Activated CD4-positive, alpha-beta T cell treated with anti-CD3 and anti-CD28 coated beads for 4 hours (primary cell): ENCODE measurements at places on chromosomes 5 and 9.

DNA sequence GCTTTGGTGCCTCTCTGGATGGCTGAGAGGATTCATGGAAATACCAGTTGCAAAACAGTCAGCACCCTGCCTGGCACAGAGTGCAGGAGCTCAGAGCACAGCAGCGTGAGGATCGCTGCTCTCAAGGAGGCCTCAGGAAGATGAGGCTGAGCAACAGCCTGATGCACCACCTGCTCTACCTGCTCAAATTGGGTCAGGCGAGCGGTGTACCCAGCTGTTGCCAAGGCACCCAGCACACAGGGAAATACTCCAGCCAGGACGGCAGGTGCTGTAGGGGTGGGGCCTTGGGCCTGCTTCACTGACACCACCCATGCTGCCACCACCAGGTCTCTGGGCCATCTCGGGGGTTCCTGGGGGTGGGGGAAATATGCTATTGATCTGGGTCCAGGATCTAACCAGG lies 4.3 kb downstream of the EEIG1 start:
- no peak for DNase-seq

DNA sequence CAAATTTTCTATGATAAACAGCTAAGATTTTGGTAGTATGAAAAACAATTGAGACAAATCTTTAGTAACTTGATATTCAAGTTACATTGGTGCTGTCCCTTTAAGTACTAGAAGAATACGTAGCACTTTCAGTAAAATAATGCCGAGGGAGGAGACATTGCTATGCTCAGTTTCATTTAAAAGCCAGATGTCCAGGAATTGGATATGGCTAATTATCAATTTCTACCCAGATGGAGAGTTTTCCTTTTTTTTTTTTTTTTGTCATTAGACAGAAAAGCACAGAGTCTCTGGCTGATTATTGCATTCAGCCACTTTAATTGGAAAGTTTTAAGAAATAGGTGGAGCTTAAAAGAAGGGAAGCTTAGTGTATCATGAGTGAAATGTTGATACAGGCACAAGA lies 40.4 kb upstream of the APC start:
- no peak for DNase-seq

GRCh38 chr9:16272776-16273175 lies 597.7 kb downstream of the BNC2 start:
- DNase-seq: no peak

GRCh38 chr5:103452089-103452488 lies 110.5 kb downstream of the NUDT12 start:
- no peak for DNase-seq

DNA sequence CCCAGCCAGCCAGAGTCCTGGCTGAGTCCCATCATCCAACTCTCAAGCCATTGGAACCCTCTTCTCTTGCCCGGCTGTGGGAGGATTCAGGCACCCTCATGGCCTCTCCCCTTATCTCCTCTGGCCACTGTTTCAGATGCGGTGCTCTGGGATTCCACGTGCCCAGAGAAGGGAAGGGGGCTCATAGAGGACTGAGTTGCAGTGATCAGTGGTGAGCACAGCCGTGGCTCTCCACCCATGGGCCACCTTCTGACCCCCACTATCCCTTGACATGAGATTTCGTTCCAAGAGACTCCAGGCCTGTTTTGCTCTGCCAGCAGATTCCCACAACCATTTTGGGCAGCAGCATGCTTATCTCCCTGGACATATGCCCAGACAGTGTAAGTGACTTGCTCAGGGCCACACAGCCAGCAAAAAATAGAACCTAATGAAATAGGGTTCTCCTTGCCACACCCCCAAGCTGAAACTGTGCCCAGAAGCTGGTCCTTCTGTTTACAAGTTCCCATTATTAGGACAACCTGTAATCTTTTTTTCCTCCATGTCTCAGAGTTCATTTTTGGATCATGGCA lies 2.7 kb downstream of the GPX3 start:
- no peak for DNase-seq

GRCh38 chr5:52844885-52845284 lies 57.2 kb downstream of the ITGA1 start:
- no peak for DNase-seq

- DNase-seq: no peak
Measured at GRCh38 chr5:112907166-112907631, 14.8 kb downstream of the REEP5 start.

DNA sequence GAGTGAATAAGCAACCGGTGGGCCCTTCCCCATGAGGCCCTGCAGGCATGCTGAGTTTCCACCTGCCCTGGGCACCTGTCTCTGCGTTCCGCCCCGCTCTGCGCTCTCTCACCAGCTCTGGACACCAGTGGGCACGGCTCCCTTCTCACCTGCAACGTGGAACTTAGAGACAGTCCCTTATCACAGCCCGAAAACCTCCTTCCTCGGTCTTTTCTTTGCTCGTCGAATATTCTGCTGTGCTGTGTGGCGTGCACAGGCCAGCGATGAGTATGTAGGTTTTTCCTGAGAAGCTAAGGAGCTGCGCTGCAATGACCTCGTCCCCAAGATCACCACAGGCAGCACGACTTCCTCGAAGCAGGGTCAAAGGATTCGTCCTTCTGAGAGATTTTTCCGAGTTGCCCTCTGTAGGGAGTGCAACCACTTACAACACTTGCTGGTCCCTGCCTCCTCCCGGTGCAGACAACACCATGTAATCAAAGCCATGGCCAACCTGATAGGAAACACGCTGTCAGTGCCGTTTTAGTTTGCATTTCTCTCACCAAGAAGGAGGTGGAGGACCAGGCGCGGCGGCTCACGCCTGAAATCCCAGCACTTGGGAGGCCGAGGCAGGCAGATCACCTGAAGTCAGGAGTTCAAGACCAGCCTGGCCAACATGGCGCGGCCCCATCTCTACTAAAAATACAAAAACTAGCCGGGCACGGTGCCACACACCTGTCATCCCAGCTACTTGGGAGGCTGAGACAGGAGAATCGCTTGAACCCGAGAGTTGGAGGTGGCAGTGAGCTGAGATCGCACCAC lies 27.2 kb upstream of the NOTCH1 start:
- DNase-seq: no peak

GRCh38 chr5:1133510-1134201 lies 21.8 kb upstream of the SLC12A7 start:
- no peak for DNase-seq

DNA sequence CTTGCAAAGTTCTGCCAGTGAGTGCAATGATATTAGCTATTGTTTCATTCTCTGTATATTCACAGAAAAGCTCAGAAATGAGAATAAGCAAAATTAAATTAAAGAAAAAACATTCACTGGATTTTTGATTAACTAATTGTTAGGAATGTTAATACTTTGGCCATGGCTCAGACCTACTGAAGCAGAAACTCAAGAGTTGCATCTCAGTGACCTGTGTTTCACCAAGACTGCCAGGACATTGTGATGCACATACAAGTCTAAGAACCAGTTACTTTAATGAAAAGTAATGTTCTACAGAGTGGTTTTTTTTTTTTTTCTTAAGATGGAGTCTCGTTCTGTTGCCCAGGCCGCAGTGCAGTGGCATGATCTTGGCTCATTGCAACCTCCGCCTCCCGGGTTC lies 464.9 kb upstream of the NMUR2 start:
- DNase-seq: no peak

DNA sequence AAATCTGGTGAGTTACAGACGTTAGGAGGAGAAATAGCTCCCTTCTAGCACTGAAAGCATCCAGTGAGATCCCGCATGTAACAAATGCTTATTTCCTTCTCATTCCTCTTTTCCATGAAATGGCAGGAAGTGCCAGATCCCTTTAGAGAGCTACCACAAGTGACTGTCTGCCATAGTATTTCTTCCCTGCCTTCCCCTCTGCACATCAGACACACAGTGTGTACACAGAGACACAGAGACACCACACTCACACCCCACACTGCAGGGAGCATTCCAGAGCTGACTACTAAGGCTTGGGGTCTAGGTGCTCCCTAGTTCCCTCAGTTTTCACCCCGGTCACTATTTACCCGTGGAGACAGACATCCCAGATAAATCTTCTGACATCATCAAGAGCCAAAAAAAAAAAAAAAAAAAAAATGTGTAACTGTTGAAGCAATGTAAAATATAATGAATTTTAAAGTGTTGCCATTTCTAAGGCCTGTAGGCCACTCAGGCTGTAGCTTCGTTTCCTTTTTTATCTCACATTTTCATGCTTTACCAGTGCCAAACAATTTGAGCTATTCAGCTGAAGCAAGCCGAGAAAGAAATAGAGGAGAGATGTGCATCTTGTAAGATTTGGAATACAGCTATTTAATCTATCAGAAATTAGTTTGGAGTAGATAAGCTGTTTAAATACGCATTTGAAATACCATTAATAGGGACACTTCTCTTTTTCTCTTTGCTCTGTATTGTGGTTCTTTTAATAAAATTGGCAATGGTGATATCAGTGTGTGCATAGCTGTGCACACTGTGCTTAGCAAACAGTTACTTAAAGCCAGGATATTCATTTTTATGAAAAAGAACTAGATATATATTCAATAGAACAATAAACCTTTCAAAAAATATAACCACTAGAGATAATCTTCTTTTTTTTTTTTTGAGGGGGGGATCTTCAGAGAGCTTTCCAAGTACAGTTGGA lies 405.5 kb downstream of the PDE4D start:
- no peak for DNase-seq

DNA sequence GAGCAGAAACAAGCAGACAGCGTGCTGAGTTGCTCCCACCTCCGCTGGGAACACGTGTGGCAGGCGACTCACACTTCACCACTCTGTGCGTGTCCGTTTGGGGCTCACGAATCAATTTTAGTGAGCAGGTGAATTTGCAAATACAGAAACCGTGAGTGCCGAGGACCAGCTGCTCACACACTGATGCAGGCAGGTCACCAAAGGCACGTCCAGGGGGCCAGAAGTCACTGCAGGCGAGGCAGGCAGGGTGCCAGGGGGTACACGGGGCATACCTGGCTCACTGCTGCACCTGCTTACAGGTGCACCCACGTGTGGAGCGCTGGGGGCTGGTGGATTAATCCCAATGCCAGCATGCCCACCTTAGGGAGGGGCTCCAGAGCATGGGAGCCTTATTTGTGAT lies 68.8 kb downstream of the ZNF354C start:
- no peak for DNase-seq

GRCh38 chr5:107331882-107332281 lies 338.9 kb downstream of the EFNA5 start:
- no peak for DNase-seq

GRCh38 chr5:62596096-62596495 lies 17.5 kb downstream of the LRRC70 start:
- DNase-seq: no peak

- no peak for DNase-seq
Measured at GRCh38 chr5:141529002-141529401, 40.1 kb downstream of the PCDHGC5 start.

- DNase-seq: no peak
Measured at GRCh38 chr5:92927291-92927778, 653.7 kb downstream of the NR2F1-AS1 start.

- no peak for DNase-seq
Measured at GRCh38 chr9:103798620-103799019, 295.5 kb upstream of the SMC2 start.

DNA sequence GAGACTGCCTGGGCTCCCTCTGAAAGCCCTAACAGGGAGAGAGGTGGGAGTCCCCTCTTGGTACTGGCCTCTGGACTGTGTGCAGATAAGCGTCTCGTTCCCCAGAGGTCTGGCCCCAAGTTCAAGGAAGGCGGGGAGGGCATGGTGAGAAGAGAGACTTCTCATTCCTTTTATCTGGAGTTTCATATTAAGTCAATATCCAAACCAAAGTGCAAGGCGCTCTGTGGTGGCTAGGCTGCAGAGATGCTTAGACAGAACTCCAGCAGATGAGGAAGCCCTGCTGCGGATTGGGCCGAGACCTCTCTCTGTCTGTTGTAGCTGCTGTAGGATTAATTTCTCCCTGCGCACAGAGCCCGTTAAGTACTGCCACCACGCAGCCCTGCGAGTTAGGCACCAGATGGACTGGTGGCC lies 16.0 kb downstream of the MVB12B start:
- no peak for DNase-seq

DNA sequence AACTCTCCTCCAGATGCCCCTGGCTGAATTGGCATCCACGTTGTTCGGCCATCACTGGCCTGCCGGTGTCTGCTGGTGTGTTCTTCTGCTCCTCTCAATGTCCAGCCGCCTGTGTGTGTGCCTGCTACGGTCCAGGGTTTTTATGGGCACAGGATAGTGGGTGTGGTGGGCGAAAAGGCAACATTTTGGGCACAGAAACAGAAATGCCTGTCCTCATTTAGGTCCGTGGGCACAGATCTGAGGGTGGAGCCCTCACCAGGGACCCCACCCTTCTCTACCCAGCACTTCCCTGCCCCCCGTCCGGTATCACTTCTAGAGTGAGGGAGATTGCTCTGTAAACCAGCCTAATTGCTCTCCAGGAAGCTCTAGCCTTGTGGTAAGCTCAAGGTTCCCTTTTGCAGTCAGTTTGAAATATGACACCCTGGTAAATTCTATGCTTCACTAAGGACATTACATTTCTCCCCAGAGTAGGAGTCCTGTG lies 410.1 kb downstream of the MAT2B start:
- no peak for DNase-seq

DNA sequence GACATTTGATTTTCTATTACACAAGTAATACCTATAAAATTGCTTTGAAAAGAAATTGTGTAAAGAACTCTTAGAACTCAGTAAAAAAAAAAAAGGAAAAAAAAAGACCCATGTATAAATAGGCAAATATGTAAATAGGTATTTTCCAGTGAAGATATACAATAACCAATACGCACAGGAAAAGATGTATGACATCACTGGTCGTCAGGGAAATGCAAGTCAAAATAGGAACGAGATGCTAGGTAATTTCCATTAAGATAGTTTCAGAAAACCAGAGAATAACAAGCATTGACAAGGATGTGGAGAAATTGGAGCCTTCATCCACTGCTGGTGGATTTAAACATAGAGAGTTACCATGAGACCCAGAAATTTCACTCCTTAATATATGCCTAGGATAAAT lies 708.8 kb downstream of the MTRR start:
- DNase-seq: no peak

DNA sequence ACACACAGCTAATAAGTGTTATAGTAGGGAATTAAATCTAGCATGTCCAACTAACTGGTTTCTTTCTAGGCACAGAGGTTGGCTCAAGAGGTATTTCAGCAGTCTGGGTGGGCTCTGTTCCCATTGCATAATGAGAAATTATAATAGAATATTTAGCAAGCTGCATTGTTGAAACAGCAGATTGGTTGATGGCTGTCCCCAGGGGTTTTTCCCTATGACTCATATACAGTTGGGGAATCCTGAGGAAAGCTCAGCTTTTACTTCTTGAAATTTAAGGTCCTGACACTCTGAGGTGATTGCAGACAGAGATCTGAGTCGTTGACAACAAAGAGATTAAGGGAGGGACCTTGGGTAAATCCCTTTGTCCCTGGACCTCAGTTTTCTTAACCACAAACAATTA lies 38.3 kb upstream of the TNFSF8 start:
- DNase-seq: no peak
